Muscle of leg (tissue), 16 donors: ENCODE measurements at places on chromosomes 3 and 15.
A peak's percentile ranks its signal among the peaks of the same experiment; 100 is the strongest.

GRCh38 chr3:60325610-60326170 is 925.6 kb downstream of the FHIT start:
- DNase-seq = no peak

DNA sequence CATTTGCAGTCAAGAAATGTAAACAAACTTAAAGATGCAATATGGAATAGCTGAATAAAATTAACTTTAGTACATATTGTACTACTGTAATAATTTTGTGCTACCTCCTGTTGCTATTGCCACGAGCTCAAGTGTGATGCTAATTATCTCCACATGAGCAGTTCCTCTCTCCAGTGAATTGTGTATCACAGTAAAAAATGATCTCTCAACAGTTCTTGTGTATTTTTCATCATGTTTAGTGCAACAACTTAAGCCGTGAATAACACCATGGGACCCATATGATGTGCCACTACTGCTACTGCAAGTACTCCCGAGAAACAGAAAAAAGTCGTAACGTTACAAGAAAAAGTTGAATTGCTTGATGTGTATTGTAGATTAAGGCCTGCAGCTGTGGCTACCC is 12.4 kb downstream of the RIOX2 start:
- peak; percentile 41 for DNase-seq

DNA sequence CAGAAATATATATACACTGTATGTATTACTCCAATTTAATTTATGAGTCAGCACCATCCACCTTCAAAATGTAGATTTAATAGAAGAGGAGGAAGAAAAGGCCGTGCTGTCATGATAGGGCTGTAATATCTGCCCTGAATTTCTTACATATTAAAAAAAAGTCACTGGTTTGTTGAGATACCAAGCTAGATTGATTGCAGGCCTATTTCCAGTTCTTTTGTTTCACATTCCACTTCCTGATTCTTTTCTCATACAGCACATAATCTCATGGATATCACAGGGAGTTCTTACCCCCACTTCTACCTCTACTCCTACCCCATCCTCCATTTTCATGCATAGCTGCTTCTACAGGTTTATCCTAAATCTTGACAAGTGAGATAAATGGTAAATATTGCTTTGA is 290.3 kb downstream of the ZBTB20 start:
- DNase-seq = no peak

GRCh38 chr3:138384976-138385375 is 36.6 kb downstream of the MRAS start:
- no peak for DNase-seq

- peak; percentile 13 for DNase-seq
These were observed 84.2 kb downstream of the TMCC1 start for GRCh38 chr3:129809297-129809696.

DNA sequence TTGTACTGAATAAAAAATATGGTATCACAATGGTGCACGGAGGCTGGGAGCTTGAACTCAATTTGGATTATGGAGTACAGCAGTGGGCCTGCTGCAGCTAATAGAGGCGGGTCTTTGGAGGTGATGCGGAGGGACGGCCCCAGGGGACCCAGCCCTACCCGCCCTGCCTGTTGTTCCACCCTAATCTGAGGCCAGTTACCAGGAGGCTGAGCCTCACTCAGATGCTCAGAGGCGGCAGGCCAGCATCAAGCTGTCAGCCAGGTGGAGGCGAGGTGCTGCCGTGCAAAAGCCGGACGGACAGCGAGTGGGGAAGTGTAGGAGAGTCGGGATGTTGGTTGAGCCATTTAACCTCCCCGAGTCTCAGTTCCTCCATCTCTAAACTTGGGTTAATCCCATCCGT is 218.5 kb upstream of the RGMA start:
- DNase-seq = no peak

DNA sequence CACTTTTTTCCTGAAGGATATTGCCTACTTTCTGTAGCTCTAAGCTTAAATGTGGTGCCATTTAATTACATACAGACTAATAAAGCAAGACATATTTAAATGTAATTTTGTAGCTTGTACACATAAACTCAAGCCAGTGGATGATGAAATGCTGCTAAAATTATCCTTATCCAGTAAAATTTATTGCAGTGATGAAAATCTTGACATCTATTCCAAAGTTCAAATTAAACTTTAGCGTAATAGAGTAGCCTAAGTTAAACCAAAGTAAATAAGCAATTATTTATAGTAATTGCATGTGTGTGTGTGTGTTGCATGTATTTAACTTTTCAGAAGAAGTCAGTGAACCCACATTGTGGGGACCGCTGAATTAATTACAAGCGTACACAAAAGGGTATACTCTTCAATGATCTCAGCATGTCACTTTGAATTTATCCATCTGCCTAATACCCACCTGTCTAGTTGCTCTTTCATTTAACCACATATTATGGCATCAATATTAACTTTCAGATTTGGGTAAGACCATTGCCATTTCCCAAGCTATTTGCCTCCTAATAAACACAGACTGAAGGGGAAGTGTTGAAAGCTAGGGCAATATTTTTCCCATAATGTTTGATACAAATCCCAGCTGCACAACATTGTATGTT is 85.0 kb downstream of the MECOM start:
- no peak for DNase-seq

DNA sequence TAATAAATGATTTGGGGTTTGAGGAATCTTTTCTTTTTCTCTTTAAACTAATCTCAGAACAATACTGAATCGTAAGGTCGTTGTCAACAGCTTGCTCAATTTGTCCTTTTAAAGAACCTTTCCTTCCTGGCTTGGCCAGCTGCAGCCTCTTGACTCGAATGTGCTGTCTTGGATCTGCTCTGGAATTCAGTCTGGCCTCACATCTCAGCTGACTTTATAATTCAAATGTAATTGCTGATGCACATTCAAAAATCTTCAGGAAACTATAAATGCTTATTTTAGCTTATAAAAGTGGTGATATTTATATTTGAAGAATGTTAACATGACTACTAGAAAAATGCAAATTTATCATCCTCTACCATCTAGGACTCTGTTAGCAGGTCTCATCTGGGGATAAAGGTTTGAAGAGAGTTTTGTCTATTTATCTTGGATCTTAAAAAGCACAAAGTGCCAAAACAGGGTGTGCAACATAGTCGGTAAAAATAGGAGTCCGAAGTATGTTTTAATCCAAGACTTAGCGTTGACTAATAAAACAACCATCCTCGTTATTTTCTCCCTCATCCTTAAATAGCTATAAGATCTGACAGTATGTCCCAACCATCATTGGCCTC is 1035.2 kb downstream of the MCTP2 start:
- DNase-seq = peak; percentile 89

- no peak for DNase-seq
These were observed 467.2 kb upstream of the AGTR1 start for GRCh38 chr3:148230473-148230872.

- no peak for DNase-seq
These were observed 41.6 kb downstream of the WDR76 start for GRCh38 chr15:43868406-43868805.

DNA sequence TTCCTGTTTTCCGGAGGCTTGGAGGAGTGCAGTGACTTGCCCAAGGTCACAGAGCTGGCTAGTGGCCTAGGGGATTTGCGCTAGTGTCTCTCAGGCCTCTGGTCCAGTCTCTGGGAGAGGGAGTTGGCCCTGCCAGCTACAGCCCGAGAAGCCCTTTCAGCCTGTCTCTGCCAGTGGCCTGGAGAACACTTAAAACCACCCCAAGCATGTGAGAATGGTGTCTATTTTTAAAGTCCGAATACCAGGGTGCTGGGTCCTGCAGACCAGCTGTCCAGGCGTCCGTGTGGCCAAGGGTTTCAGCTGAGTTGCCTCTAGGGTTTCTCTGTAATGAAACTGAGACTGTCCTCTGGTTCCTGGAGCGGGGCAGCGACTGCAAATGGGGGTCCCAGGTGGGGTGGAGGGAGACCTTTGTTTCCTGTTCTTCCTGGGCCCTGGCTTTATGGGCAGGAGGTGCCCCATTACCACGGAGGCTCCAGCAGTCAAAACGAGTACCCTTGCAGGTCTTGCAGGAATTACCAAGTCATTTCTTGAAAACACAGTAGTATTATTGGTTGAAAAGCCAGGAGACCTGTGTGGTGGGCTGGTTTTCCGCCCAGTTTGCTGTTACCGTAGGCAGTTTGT is 2.2 kb downstream of the CAND2 start:
- peak; percentile 74 for DNase-seq
